ENCODE measurements at places on chromosomes 7 and 10.

DNA sequence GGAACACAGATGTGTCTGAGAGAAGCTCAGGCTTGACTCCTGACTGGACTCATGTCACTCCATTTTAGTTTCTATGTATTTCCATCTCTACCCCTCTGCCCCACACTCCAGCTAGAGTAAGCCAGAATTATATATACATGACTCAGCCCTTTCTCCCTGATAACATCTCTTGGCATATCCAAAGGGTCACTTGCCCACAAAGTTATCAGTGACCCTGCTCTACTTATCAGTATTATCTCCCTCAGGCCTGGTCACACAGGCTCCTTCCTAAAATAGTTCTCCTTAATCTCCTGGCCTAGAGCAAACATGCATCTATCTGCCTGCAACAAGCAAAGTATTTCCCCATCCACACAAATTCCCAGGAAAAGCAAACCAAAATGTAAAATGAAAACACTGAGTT, 598.3 kb downstream of the SUGCT start:
- no peak for DNase-seq

- DNase-seq = no peak
Measured at GRCh38 chr10:74058658-74059057, 60.7 kb downstream of the VCL start.

DNA sequence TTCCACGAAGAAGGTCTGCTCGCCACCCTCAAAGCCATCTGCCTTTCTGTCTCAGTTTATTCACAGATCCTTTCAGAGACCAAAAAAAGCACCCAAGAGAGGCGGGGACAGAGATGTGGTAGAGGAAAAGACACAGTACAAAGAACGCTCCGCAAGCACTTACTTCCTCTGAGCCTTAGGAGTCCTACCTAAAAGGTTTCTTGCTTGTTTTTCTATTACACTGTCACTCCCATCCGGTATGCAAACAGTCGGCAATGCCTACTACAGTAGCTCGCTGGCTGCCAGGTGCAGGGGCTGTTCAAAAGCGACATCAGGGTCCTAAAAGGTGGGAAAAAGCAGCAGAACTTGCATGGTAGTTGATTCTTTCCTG, 816 bp downstream of the TECPR1 start:
- DNase-seq = no peak

GRCh38 chr7:8413600-8413999, 19.8 kb upstream of the NXPH1 start:
- no peak for DNase-seq

GRCh38 chr7:40531956-40532355, 397.2 kb downstream of the SUGCT start:
- DNase-seq = no peak

DNA sequence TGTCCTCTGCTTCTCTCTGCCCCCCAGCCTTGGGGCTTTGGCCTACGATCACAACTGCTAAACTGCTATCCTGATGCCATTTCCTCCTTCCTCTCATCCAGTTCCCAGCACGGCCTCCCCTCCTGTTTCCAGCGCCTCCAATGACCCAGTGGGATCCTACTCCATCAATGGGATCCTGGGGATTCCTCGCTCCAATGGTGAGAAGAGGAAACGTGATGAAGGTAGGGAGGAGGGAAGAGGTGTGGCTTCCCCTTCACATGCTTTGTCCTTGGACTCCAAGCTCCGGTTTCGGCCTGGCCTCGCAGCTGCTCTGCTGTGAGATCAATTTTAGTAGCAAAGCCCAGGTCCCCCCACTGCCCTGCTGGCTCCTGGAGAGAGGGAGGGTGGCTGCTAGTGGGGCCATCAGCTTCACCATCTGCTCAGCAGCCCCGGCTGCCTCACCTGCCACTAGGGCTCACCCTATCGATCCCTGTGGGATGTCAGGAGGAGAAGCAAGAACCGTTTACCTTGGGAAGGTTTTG, 35.8 kb downstream of the PAX2 start:
- no peak for DNase-seq

DNA sequence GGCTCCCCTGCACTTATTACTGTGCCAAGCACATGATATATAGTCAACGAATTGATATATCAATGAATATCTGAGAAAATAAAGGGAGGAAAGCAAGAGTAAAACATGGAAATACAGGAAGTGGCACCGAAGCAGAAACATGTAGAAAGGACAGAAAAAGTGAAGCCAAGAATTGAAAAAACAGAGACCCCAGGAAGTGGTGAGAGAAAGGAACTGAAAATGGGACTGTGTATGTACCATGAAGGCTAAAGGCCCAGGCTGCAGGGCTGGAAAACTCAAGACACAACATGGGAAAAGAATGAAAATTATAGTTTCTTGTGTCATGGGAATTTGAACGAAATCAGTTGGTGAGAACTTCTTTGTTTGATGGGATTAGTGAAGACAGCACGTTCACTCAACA, 60.6 kb downstream of the MAP3K8 start:
- DNase-seq = no peak

- DNase-seq = no peak
Measured at GRCh38 chr7:44796034-44796503, 412 bp upstream of the PPIA start.

DNA sequence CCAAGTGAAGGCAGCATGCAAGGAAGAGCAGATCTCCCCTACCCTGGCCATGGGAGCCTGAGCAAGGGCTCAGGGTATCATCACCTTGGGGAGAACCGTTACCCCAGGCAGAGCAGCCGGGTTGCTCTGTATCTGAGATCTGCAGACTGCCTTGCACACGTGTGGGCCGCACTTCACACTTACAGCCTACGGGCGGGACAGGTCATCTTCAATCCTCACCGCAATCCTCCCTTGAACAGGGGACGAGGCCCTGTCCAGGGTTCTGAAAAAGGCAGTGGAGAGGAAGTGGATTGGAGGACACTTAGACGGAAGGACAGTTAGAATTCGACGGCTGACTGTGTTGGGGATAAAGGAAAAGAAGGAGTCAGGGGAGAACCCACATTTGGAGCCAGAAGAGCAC, 51.4 kb downstream of the NPS start:
- no peak for DNase-seq

- DNase-seq = no peak
Measured at GRCh38 chr7:98869027-98869596, 702 bp downstream of the TMEM130 start.

DNA sequence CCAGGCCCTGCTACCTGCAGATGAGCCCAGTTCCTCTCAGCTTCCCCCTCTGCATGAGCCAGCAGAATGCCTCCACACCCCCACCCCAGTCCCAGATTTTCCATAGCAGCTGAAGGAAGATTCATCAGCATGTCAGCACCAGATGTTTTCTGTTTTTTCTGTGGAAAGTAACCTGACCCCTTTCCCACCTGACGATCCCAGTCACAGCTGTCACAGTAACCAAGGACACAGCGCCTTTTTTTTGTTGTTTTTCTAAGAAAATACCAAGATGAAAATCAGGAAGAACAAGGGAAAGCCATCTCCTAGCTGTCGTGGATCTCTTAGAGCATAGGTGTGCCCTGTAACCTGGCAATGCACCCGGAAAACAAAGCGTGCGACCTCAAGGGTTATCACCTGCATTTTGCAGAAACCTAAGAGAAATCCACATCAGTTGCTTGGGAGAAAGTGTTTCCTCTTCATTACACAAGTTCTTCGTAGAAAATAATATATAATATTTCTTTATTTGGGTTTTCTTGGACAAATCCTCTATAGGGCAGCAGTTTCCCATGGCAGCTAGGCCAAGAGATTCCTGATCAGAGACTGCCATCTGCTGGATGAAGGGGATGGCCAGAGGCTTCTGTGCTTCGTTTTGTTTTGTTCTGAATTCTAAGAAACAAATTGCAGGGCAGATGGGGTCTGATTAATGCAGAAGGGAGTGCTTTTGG, 401.9 kb downstream of the TNS3 start:
- DNase-seq = no peak

DNA sequence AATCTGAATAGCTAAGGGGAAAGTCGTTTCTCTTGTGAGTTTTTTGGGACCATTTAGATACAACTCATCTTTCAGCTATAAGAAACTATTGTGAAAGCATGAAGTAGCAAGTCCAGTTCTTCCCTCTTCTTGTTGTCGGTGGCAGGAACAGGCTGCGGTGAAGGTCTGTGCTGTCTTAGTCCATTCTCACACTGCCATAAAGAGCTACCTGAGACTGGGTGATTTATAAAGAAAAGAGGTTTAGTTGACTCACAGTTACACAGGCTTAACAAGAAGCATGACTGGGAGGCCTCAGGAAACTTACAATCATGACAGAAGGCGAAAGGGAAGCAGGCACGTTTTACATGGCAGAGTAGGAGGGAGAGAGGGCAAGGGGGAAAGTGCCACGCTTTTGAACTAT, 261.8 kb downstream of the GATA3 start:
- DNase-seq = no peak

- no peak for DNase-seq
Measured at GRCh38 chr7:155315977-155316376, 18.3 kb downstream of the INSIG1 start.

DNA sequence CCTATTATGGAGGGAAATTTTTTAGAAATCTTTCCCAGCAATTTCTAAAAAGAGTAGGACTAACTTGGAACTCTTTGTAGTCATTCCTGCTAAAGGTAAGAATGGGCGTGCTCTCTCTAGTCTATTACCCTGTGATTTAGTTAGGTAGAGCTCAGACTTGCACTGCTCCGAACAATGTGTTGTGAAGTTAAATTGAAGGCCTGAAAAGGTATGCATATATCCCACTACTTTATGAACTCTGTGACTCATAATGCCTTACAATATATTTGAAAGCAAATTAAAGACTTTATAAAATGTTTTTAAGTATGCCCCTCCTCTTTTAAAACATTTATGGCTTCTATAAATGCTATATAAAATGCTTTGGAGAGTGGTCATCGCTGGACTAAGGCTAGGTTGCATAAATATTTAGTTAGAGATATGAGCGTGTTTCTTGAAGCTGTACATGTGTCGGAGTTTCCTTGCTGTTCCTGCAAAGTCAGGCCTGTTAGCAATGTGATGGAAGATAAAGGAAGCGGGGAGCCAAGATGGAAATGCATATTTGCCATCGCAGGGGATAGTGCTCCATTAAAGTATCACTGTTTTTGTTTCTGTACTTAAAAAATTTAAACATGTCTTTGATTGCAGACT, 761.4 kb downstream of the LRMDA start:
- DNase-seq = no peak

DNA sequence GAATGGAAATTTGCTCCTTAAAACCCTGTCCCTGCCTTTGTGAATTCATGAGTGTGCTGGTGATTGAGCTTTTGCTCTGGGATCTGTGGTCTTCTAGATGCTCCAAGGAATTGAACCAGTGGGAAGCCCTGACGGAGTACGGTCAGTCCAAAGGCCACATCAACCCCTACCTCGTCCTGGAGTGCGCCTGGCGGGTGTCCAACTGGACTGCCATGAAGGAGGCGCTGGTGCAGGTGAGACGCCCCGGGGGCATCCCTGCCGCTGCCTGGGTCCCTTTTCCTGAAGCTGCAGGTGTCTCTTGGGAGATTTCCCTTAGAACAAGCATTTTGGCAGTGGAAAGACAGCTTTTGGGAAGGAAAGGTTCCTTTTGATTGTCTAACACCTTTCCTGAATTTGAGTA, 100.3 kb downstream of the TRRAP start:
- DNase-seq = no peak

GRCh38 chr7:22001345-22002004, 55.8 kb upstream of the CDCA7L start:
- DNase-seq = no peak

DNA sequence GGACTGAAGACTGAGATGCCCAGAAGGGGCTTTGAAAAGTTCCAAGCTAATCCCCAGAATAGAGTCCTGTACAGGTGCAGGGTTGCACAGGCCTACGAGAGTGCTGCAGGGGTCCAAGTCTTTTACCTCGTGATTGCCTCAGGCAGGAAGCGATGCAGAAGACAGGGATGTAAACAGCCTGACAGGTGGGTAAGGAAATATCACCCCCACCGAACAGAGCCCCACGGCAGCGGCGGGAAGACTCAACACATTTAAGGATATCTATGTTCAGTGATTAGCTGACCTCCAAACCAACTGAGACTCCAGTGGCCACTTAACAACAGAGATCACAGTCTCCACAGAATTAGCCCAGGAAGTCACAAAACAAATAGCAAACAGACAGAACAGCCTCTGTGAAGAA, 73.9 kb upstream of the VIPR2 start:
- DNase-seq = no peak

- DNase-seq = no peak
Measured at GRCh38 chr10:77456414-77456813, 181.2 kb downstream of the KCNMA1 start.

DNA sequence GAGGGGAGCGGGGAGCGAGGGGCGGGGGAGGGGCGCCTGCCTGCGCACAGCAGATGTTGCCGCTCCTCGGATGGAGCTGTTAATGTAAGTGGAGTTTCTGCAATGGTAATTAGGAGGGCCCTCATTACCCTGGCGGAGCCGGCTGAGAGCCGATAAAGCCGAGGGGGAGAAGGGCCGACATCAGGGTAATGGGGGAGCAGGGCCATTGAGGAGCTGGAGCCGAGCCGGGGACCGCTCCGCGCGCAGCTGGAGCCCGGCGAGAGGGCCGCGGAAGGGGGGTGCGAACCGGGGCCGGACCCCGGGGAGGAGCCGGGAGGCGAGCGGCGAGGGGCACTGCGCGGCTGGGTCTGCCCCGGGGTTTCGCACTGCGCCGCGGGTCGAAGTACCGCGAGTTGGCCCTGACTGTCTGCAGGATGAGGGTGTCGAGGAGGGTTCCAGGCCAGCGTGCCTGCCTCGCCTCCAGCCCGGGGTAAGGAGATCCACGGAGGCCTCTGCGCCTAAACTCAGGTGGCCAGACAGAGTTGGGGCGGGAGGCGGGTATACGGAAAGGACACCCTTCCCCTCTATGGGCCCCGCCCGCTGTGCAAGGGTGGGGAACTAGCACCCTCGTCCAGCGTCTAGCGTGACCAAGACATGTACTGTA, 55.0 kb upstream of the LBX1 start:
- DNase-seq = no peak

- DNase-seq = no peak
Measured at GRCh38 chr7:126760914-126761577, 491.7 kb downstream of the GRM8 start.

DNA sequence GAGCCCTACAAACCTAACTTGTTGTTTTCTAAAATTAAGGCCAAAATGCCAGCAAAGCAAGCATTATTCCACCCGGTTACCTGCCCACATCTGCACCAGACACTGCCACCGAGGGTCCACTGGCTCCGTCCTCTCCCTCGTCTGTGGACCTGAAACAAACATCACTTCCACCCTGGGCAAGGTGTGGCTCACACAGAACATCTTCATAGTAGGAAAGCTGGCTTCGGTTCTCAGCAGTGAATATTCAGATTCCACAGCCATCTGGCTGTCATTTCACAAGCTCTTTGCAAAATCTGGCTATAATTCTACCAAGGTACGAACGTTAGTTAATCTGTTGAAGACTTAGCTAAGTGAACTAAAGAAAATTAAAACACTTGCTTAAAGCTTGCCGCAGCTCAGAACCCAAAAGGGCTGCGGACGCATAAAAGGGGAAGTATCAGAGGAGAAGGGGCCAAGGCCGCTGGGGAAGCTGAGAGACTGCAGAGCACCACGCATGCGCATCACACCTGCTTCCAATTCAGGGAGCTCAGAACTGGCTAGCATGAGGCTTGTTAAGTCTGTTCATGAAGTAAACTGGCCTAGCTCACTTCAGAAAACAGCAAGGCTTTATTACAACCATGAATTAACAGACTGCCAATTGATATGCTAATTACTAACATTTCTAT, 46.1 kb downstream of the PTPRN2 start:
- no peak for DNase-seq

GRCh38 chr7:103630318-103630717, 184.3 kb upstream of the SLC26A5 start:
- no peak for DNase-seq

Data from activated CD8-positive, alpha-beta memory T cell treated with anti-CD3 and anti-CD28 coated beads for 1 hour (primary cell).